ENCODE measurements at places on chromosomes 3 and 15.

DNA sequence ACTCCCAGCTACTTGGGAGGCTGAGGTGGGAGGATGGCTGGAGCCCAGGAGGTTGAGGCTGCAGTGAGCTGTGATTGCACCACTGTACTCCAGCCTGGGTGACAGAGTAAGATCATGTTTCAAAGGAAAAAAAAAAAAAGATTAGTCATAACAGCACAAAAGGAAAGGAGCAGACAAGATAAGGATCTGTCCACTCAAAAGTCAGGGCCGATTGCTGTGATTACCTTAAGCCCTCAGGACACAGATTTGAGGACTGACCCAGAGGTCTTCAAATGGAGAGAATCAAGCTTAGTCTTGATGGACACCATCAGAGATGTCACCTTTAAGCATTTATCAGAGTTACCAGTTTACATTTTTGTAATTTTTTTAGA, 23.9 kb upstream of the HEG1 start:
- no peak for DNase-seq

DNA sequence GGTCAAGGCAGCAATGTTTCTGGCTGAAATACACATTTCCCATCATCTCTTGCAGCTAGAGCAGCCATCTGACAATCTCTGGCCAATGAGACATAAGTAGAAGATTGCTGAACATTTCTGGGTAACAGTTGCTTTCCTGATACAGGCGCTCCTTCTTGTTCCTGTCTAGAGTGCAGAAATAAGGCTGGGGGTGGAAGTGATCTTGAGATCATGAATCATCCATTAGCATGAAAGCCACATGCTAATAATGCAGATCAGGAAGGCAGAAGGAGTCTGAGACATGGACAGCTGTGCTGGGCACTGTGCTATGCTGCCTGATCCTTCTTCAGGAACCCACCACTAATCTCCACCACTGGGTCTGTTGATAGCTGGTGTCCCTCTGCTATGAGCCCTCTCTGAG, 14.8 kb upstream of the TMEM108 start:
- no peak for DNase-seq

- DNase-seq: no peak
These were observed 6.8 kb upstream of the KBTBD12 start for GRCh38 chr3:127908202-127908601.

- no peak for DNase-seq
These were observed 25.6 kb downstream of the RPL22L1 start for GRCh38 chr3:170844377-170844776.

- no peak for DNase-seq
These were observed 2.8 kb upstream of the MESD start for GRCh38 chr15:80992441-80992840.

GRCh38 chr15:35397027-35397426, 148.9 kb downstream of the DPH6 start:
- DNase-seq: no peak

DNA sequence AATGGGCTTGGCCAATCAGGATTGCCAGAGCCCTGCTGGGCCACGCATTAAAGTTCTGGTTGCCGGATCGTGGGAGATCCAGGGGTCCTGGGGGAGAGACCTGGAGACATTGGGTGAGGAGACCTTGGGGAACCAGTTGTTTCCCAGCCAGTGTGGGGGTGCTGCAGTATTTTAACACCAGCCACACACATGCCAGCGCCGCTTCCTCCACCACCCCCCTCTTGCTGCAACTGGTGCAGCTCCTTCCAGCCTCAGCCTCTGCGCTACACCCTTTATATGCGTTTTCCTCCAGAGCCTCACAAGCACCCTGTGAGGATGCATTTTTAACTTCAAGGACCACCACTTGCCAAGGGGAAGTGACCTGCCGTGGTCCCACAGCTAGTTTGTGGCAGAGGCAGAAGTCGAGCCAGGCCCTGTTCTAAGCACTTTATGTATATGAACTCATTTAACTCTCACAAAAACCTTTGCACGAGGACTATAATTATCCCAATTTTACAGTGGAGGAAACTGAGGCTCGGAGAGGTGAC, 29.4 kb upstream of the GRIP2 start:
- DNase-seq: no peak

DNA sequence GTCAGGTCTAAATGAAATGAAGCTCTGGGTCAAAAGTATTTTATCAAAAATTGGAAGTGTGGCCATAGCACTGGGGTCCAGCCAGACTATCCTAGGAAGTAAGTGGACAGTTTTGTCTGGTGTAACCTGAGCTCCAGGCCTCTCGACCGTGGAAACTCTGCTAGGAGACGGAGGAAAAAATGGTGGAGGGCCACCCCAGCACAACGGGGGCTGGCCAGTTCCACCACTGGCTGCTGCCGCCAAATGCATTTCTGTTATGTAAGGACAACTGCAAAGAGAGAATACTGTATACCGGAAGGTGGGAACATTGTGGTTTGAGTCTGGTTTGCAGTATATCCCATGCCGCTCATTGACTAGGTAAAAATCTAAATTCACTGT, 235.7 kb downstream of the GREM1 start:
- no peak for DNase-seq
